ENCODE measurements at places on chromosomes 1 and 21. TPM values are rescaled to one million over a fixed set of nuclear protein-coding genes. Genes with fewer than 3 reads are reported as not detected.

Gene H3-3A
- total RNA-seq, result 404 TPM

Gene UBE4B
- 54.7 TPM for total RNA-seq

Gene NHLH1
- total RNA-seq, result 0.18 TPM

Gene KCNJ6
- total RNA-seq, result not detected

Gene OVAAL
- total RNA-seq, result not detected

Gene FAM72A
- 29.2 TPM for total RNA-seq

Gene DENND2D
- 10.4 TPM for total RNA-seq

Gene ERVH48-1
- total RNA-seq, result 0.05 TPM

Gene AVPR1B
- total RNA-seq, result not detected

Gene ACTA1
- total RNA-seq, result not detected

Gene MIXL1
- 0.69 TPM for total RNA-seq

Gene HPCAL4
- 0.21 TPM for total RNA-seq

Gene MFAP2
- total RNA-seq, result 12.9 TPM
